ENCODE measurements at places on chromosomes 3 and 15.
A peak's percentile ranks its signal among the peaks of the same experiment; 100 is the strongest.

DNA sequence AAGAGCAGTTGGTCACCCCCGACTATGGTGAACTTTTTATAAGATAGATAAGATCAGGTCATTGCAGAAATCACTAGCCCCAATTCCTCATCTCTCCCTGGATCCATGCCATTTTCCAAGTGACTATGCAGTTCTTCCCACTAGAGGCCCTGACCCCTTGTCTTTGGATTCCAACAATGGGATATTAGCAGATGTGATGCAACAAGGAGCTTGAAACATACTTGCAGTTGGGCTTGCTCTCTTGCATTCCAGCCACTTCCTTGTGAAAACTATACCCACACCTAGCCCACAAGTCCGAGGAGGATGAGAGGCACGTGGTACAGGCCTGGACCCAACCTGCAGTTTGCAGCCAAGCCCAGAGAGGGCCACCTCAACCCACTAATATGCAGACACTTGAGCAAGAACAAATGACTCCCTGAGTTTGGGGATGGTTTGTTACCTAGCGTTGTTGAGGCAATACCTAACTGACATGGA is 60.6 kb downstream of the SUCLG2 start:
- DNase-seq, result no peak

GRCh38 chr3:35549690-35550089 is 89.6 kb upstream of the ARPP21 start:
- peak; percentile 15 for DNase-seq

DNA sequence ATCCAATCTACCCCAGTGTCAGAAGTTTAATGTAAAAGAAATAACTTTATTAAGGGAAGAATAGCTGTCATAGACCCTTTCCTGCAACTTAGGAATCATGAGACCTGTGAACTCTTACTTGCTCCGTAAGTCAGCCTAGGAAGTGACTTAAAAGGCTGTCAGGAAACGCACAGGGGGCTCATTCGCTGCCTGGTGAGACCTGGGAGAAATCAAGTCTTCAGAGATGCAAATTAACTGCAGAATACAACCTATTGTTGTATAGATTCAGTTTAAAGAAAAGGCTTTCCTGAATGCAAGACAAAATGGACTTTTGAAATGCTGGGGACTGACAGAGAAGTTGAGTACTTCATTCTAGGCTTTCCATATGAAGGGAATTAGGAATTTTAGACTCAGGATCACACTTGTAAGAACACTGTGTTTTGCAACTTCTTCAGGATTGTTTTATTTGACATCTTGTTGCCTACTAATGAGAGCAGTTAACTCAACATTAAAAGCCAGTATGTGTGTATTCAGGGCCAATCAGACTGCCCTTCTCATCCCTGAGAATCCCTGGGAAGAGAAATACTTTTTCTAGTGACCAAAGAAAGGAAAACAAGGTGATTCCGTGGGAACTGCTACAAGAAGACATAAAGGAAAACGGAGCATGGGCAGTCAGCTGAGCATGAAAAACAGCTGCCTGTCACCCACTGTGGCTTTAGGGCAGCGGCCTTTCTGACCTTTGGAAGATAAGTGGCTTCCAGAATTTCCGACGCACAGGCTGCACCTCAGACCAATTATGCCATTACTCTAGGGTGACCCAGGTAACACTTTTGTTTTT is 18.5 kb upstream of the DPPA4 start:
- no peak for DNase-seq

- DNase-seq, result no peak
Measured at GRCh38 chr3:127408022-127408683, 120.3 kb upstream of the PRR20G start.

GRCh38 chr15:57032338-57032737 is 113.9 kb downstream of the TCF12 start:
- no peak for DNase-seq

DNA sequence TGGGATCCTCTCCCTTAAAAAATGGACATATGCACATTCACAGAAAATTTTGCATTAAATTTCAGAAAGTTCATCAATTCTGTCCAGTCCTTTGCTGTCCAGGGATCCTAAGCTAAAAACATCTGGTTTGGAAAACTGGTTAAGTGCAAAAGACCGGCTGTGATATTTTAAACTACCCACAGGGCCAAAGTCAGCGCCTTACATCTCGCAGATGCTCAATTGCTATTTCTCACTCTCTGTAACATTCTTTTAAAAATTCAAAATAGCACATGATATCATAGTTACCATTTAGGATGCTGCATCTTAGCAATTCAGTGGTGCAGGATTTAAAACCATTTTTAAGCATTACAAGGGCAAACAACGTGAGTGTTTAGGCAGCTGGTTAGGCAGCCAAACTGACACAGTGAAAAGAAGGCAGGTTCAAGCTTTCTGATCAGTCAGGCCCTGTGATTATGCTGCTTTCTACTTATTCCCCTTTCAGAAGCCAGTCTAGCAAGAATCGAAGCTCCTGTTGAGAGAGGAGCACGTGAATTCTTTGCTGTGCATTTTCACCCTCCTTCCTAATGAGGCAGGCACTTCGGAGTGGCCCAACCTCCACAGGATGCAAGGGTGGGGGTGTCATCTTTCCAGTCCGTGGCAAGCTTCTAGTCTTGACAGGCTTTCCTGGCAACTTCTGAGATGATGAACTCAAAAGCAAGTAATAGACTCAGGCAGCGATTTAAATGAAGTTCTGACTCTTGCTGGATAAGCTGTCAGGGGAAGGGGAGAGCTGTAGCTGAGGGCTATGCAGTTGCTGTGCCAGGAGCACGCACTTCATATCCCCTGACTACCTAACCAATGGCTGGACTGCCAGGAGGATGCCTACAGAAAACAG is 8.8 kb downstream of the PRICKLE2 start:
- no peak for DNase-seq

Data from heart left ventricle (tissue), 16 donors.